Right kidney (tissue), 9 donors: ENCODE measurements at places on chromosomes 2 and 18.

DNA sequence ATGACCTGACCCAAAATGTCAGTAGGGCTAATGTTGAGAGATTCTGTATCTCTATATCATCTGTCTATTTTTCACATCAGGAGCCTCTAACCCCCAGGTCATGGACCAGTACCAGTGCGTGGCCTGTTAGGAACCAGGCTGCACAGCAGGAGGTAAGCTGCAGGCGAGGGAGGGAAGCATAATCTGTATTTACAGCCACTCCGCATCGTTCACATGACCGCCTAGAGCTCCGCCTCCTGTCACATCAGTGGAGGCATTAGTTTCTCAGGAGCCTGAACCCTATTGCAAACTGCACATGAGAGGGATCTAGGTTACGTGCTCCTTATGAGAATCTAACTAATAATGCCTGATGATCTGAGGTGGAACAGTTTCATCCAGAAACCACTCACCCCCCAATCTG lies 180.6 kb downstream of the RDH14 start:
- DNase-seq, result no peak

GRCh38 chr2:36410681-36411080 lies 55.1 kb downstream of the CRIM1 start:
- DNase-seq, result no peak

DNA sequence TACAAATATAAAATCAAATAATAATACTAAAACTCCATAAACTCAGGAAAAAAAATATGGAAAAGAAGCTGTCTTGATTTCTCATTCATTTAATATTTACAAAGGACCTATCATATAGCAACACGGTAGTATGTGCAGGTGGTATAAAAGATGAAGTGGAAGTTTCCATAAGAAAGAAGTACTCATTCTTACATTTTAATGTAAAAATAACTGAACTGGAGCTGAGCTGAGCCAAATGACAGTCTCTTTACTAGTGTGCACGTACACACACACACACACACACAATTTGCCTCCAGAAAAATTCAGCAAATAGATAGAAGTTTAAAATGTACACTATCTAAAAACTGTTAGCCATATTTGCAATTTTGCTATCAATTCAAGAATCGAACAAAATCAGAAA lies 54.1 kb downstream of the ASXL2 start:
- DNase-seq, result no peak

DNA sequence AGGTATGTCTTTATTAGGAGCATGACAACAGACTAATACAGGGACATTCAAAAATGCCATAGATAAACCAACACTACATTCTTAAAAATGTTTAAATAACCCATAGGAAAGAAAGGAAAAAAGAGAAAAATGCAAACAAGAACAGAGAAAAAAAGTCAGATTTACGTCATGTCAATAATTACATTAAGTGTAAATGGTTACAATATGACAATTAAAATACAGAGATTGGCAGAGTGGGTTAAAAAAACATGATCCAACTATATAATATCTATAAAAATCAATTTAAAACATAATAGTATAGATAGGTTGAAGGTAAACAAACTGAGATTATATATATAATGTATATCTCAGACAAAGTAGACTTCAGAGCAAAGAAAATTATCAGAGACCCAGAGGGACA lies 255.8 kb downstream of the ANAPC1 start:
- DNase-seq, result no peak
